Lower lobe of right lung (tissue), 2 donors: ENCODE measurements at places on chromosomes 3 and 15. TPM values are rescaled to one million over a fixed set of nuclear protein-coding genes. Genes with fewer than 3 reads are reported as not detected.

The ZDHHC23 gene
- total RNA-seq: 9.7 TPM

The LTF gene
- 53.5 TPM for total RNA-seq

The UBXN7 gene
- 56.2 TPM for total RNA-seq

The TM4SF4 gene
- total RNA-seq: not detected

The PPP2R3A gene
- total RNA-seq: 9.0 TPM

The AMT gene
- 8.4 TPM for total RNA-seq

The P3H2 gene
- total RNA-seq: 61.9 TPM
